ENCODE measurements at places on chromosomes 4 and X. TPM values are rescaled to one million over a fixed set of nuclear protein-coding genes. Genes with fewer than 3 reads are reported as not detected.

- H3K27me3 ChIP-seq, result no peaks in the 10 kb centered on the region
- H3K36me3 ChIP-seq, result no peaks in the 10 kb centered on the region
- no peak overlapping the region for H3K4me3 ChIP-seq
- DNase-seq, result no peak
- no peak overlapping the region for H3K27ac ChIP-seq
- H3K4me1 ChIP-seq, result no peaks in the 10 kb centered on the region
Measured at GRCh38 chr4:124883632-124884031, 171.1 kb upstream of the ANKRD50 start.

DNA sequence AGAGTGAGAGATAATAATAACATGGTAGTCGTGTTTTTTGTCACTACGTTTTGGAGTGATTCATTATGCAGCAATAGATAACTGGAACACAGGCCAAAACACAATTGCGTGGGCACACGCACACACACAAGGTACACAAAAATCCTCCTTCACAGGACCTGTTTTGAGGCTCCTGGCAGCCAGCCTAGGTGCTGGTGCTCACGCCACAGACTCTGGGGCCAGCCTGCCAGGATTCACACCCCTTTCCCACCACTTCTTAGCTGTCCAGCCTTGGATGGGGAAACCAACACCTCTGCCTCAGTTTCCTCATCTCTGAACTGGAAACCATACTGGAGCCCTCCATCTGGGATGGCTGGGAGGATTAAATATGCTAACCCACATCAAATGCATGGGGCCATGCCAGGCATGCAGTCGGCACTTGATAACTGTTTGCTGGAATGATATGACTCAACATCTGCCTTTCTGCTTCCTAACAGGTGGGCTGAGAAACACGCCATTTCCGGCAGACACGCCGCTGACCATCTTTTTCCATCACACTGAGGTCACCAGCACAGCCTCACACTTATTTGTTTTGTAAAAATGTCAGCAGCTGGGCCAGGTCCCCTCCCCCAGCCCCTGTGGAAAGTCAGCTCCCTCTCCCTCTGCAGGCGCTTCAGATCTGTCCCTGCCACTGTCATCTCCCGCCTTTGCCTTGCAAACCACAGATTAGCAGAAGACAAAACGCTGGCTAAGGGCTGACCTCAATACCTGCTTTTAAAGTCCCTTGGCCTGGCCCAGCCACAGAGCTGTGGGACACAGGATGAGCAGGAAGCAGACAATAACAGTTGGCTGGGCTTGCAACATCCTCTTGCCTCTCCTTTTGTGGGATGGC, 237.5 kb downstream of the BCOR start:
- H3K27me3 ChIP-seq, result peaks cover 5% of the 10 kb centered on the region
- peaks cover 9% of the 10 kb centered on the region for H3K4me1 ChIP-seq
- no peak overlapping the region for H3K27ac ChIP-seq
- no peak overlapping the region for H3K4me3 ChIP-seq
- DNase-seq, result no peak

DNA sequence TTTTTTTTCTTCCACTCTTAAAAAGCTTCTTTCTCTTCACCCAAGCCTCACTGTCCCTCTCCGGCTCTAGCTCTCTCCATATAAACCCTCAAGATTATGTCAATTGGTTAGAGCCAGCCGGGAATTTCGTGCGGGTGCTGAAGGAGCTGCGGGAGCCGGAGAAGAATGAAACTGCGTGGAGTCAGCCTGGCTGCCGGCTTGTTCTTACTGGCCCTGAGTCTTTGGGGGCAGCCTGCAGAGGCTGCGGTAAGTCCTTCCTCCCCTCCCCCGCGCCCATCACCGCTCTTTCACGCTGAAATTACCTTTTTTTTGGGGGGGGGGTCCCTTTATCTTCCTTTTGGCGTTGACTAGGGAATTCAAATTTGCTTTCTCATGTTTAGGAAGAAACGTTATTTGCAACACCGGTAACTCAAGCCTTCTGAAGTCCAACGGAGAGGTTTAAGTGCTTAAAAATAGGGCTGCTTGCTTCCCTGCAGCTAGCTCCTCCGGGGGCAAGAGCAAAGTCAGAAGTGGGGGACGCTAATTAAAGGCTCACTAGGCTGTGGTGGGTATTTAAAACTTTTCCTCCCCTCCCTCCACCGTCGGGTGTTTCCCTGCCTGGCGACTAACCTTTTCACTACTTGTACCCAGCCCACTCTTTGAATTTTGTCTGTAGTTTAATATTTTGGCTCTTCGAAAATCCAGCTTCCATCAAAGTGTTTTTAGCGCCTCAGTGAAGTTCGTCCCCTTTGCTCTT, 491 bp downstream of the COL4A5 start:
- peaks cover 6% of the 10 kb centered on the region for H3K36me3 ChIP-seq
- DNase-seq, result no peak
- H3K4me1 ChIP-seq, result peaks cover 8% of the 10 kb centered on the region
- peaks cover 43% of the 10 kb centered on the region for H3K27me3 ChIP-seq
- H3K4me3 ChIP-seq, result peak overlapping the region; percentile 41
- no peak overlapping the region for H3K27ac ChIP-seq

- H3K4me3 ChIP-seq, result no peak overlapping the region
- no peaks in the 10 kb centered on the region for H3K27me3 ChIP-seq
- DNase-seq, result no peak
Measured at GRCh38 chr4:71549516-71550160, 210.8 kb downstream of the SLC4A4 start.

DNA sequence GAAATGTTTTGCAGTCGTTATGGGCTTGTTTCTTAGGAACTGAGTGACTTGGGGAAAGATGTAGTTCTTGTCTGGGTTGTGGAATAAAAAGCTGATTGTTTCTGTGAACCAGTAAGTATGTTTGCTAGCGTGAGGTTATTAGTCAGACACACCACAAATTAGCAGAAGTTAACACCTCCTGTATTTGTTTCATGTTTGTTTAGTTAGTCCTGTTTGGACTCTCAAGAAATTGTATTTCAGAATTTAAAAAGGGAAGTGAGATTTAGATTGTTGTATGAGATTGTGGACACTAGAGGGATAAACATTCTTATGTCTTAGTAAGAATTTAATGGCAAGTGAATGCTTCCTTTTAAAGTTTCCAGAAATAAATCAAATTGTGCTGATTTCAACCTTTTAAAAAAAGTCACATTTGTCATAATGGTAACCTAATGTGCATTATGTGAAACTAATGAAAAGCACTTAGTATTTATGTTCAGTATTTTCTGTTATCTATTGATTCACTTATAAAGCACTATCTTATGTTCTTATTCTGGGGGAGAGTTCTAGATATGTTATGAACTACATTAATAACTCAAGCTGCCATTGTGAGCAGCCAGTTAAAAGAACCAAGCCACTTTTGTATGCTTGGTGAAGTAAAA, 25.6 kb downstream of the ATP10D start:
- peak overlapping the region; percentile 73 for H3K27ac ChIP-seq
- peak overlapping the region; percentile 71 for H3K4me3 ChIP-seq
- peak; percentile 46 for DNase-seq
- H3K27me3 ChIP-seq, result no peaks in the 10 kb centered on the region
- peaks cover 26% of the 10 kb centered on the region for H3K36me3 ChIP-seq
- H3K4me1 ChIP-seq, result peaks cover 68% of the 10 kb centered on the region

GRCh38 chr4:128571747-128572146, 237.8 kb upstream of the JADE1 start:
- DNase-seq, result no peak
- no peak overlapping the region for H3K27ac ChIP-seq
- no peaks in the 10 kb centered on the region for H3K27me3 ChIP-seq
- no peaks in the 10 kb centered on the region for H3K36me3 ChIP-seq
- no peak overlapping the region for H3K4me3 ChIP-seq

GRCh38 chr4:87465739-87466366, 43.5 kb downstream of the NUDT9 start:
- no peaks in the 10 kb centered on the region for H3K36me3 ChIP-seq
- H3K4me3 ChIP-seq, result no peak overlapping the region
- DNase-seq, result peak; percentile 32
- H3K27me3 ChIP-seq, result no peaks in the 10 kb centered on the region

DNA sequence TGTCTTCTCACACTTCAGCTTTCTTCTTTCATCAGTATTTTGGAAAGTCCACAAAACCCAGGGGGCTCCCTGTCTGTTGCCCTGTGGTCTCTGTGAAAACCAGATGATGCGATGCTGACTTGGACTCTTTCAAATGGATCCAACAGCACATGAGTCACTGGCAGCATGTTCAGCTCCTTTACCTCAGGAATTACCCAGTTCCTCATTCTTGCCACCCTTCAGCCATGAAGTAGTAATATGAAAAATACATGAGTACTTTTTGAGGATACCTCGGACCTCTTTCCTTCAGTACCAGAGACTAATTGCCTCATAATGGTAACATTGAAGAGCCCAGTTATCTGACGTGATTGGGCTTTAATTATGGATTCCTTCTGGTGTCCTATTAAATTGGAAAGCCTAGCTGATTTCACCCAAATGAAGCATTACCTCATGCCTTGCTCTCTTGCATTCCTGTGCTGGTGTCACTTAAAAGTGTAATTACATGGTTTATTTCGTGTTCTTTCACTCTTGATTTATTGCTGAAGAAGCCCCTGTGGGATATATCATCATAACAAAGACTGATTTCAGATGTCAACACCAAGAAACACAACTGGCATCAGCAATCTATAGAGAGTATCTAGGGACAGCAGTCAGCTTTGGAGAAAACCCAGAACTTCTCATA, 63.4 kb downstream of the NFKB1 start:
- peak overlapping the region; percentile 76 for H3K27ac ChIP-seq
- H3K4me3 ChIP-seq, result no peak overlapping the region
- H3K36me3 ChIP-seq, result peaks cover 21% of the 10 kb centered on the region
- peak; percentile 42 for DNase-seq
- H3K27me3 ChIP-seq, result no peaks in the 10 kb centered on the region
- peaks cover 52% of the 10 kb centered on the region for H3K4me1 ChIP-seq

CT55 gene
- polyA plus RNA-seq, result not detected

CDX4 gene
- polyA plus RNA-seq, result not detected

CLDN22 gene
- not detected for polyA plus RNA-seq

MAGEB10 gene
- not detected for polyA plus RNA-seq

Measured in naive B cell (primary cell).